Neural cell (in vitro differentiated cells): ENCODE measurements at places on chromosomes 4 and X. TPM values are rescaled to one million over a fixed set of nuclear protein-coding genes. Genes with fewer than 3 reads are reported as not detected.

The MXRA5 gene
- 0.28 and 0.32 TPM in 2 replicates for polyA plus RNA-seq

The NALF2 gene
- polyA plus RNA-seq: 5.4 and 6.9 TPM in 2 replicates

The DMP1 gene
- polyA plus RNA-seq: 0.20 and 0.48 TPM in 2 replicates

The HTRA3 gene
- not detected in 2 replicates for polyA plus RNA-seq

The SSX4B gene
- polyA plus RNA-seq: not detected in 2 replicates

The MEPE gene
- polyA plus RNA-seq: not detected in 2 replicates

The NAAA gene
- 7.3 and 11.9 TPM in 2 replicates for polyA plus RNA-seq

The BMX gene
- polyA plus RNA-seq: not detected in 2 replicates

The DCX gene
- polyA plus RNA-seq: 180 and 206 TPM in 2 replicates

The HDAC8 gene
- 42.9 and 54.0 TPM in 2 replicates for polyA plus RNA-seq

The KIAA1210 gene
- polyA plus RNA-seq: 0.04 TPM in 1 of 2 replicates, not detected in the other

The TMPRSS11F gene
- polyA plus RNA-seq: not detected in 2 replicates

The ERCC6L gene
- 0.12 and 0.28 TPM in 2 replicates for polyA plus RNA-seq

The ADGRL3 gene
- polyA plus RNA-seq: 90.1 and 99.4 TPM in 2 replicates

The TCEAL6 gene
- not detected in 2 replicates for polyA plus RNA-seq

The TCEAL2 gene
- not detected in 2 replicates for polyA plus RNA-seq

The TNIP3 gene
- 0.09 TPM in 1 of 2 replicates, not detected in the other for polyA plus RNA-seq

The ADGRG2 gene
- polyA plus RNA-seq: 0.05 and 0.22 TPM in 2 replicates

The UGT2B17 gene
- not detected in 2 replicates for polyA plus RNA-seq

The CSAG2 gene
- polyA plus RNA-seq: 1.5 TPM in 1 of 2 replicates, not detected in the other

The PTPN13 gene
- polyA plus RNA-seq: 4.7 and 6.7 TPM in 2 replicates

The S100G gene
- not detected in 2 replicates for polyA plus RNA-seq

The PRDM8 gene
- polyA plus RNA-seq: 0.46 and 0.52 TPM in 2 replicates

The CXorf49 gene
- not detected in 2 replicates for polyA plus RNA-seq

The FSTL5 gene
- polyA plus RNA-seq: 6.5 and 6.8 TPM in 2 replicates
